Fibroblast of gingiva (primary cell): ENCODE measurements at places on chromosomes 6 and 20.

DNA sequence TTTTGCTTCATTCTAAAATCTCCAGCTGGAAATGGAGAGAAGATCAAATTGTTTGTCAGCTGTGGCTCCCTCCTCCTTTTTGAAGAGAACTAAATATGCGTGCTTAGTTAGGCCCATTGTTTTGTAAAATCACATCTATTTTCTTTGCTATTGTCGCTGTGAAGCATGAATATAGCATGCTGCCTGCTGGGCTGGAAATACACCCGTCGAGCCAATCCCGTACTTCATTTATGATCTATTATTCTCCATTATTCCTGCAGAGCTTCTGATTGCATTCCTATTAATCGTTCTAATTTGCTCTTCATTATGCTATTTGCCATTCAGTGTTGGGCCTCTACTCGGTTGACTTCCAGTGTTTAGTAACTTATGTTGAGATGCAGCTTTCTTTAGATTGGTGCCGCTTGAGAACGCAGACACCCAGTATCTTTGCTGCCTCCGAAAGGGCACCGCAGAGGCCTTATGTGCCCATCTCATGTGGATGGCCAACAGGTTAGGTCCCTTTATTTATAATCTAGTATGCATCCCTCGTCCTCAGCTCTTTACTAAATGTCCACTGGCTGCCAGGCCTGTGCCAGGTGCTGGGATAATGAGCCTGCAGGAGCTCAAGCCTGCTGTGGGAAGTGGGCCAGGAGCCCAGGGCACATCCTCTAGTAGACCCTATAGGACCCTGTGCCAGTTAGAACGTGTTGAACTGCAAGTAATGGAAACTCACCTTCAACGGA is 45.6 kb downstream of the FAM50B start:
- no peak for DNase-seq

- no peak for DNase-seq
Observed at GRCh38 chr6:15949982-15950381, 178.9 kb upstream of the MYLIP start.

DNA sequence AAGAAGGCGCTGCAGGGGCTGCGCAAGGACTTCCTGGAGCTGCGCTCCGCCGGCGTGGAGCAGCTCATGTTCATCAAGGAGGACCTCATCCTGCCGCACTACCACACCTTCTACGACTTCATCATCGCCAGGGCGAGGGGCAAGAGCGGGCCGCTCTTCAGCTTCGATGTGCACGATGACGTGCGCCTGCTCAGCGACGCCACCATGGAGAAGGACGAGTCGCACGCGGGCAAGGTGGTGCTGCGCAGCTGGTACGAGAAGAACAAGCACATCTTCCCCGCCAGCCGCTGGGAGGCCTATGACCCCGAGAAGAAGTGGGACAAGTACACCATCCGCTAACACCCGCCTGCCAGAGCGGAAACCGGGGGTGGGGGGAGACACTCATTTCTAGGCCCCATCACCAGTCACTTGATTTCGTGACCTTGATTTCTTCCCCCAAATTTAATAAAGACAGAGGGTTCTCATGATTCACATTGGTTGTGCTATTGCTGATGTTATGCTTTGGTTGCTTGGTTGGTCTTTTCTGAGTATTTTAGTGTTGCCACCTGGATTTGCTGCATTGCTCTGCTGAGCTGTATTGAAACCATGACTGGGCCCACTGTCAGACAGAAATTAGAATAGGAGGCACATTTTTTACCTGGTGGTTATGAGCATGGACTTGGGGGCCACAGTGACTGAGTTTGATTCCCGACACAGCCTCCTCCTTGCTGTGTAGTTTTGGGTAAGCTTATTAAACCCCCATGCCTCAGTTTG is 1.5 kb downstream of the FAM50B start:
- no peak for DNase-seq

GRCh38 chr20:38635721-38636288 is 34.2 kb downstream of the ARHGAP40 start:
- no peak for DNase-seq

- DNase-seq = no peak
Observed at GRCh38 chr20:58706975-58707681, 14.5 kb downstream of the NPEPL1 start.

DNA sequence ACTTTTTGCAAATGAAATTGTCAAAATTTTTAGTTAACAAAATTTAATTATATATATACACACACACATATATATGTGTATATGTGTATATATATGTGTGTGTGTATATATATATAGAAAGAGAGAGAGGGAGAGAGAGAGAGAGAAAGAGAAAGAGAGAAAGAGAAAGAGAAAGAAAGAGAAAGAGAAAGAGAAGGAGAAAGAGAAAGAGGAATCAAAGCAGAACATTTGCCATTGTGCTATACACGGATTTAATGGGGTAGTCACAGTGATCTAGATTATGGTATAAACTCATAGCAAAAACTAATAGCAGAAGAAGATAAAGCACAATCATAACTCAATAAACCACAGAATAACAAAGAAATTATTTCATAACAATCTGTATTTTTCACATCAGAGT is 126.7 kb downstream of the DST start:
- DNase-seq = no peak

- DNase-seq = peak; percentile 80
Observed at GRCh38 chr6:131602781-131603312, 25.2 kb downstream of the MED23 start.

- no peak for DNase-seq
Observed at GRCh38 chr6:128337619-128338018, 182.8 kb downstream of the PTPRK start.
